ENCODE measurements at places on chromosomes 3 and 15.

GRCh38 chr3:139301183-139301582 is 42.6 kb upstream of the MRPS22 start:
- DNase-seq = no peak

GRCh38 chr15:68348081-68348480 is 70.5 kb downstream of the FEM1B start:
- DNase-seq = no peak

DNA sequence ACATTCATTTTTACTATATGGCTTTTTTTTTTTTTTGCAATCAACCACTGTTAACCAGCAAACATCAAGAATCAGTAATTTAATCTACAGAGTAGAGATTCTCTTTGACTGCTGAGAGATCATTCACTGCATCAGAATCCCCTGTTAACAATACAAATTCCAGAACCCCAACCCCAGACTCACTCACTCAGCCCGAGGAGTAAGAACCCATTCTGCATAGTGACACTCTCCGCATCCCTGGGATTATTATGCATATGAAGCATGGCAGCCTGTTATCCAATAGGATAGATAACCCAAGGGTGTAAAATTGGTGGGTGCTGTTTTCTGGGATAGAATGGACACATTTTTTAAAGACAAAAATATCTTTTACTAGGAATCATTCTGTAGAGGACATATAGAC is 76.3 kb upstream of the CCDC39 start:
- no peak for DNase-seq

GRCh38 chr3:42732829-42733459 is 30.3 kb upstream of the HHATL start:
- no peak for DNase-seq

GRCh38 chr3:139449566-139449965 is 26.8 kb downstream of the RBP2 start:
- no peak for DNase-seq

- no peak for DNase-seq
Measured at GRCh38 chr3:118171236-118171852, 863.3 kb downstream of the IGSF11 start.

DNA sequence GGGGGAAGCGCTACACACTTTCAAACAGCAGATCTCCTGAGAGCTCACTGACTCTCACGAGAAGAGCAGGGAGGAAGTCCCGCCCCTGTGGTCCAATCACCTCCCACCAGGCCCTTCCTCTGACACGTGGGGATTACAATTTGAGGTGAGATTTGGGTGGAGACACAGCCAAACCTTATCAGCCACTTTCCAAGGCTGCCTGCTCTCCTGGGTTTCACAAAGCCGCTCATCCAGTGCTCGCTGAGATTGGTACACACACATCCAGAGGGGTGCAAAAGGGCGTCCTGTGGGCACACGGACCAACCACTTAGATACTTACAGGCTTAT is 23.1 kb downstream of the XXYLT1 start:
- DNase-seq = no peak

GRCh38 chr3:135097276-135097946 is 302.4 kb downstream of the EPHB1 start:
- no peak for DNase-seq

- no peak for DNase-seq
Measured at GRCh38 chr3:112233083-112233482, 60.9 kb downstream of the SLC9C1 start.

DNA sequence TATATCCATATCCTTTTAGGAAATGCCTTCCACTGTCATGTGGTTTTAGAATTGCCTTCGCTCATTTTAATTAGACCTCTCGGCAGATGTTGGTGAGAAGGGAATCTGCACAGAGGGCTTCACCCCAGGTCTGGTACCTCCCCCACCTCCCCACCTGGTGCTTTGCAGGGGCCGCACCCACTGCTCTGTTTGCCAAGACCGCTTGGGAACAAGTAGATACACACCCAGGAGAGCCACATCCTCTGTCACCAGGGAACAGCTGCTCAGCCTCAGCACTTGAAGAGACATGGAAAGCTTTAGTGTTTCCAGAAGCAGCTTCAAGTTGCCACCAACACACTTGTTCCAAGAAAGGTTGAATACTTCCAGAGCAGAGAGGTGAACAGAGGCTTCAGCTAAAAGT is 21.8 kb downstream of the LRRC31 start:
- no peak for DNase-seq

DNA sequence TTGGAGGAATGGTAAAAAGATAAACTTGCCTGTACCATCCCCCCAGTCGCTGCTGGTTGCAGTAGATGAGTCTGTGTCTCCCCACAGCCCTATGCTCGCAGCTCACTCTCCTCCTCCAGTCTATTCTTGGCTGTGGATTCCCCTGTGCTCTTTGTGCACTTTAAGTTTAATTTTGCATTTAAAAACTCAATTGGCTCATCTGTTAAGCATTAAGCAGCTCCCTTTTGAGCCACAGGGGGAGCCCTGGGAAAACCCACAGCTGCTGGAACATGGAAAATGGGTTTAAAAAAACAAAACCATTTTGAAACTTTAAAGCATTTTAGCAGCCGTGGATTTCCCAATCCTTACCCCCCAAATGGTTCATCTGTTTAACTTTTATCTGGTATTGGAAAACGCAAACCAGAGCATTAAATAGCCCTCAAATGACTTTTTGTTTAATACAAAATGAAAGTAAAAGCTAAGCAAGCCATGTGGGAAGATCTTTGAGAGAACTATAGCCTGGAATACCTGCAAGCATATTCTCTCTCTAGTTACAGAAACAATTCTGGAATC is 536.9 kb downstream of the ZIC1 start:
- peak; percentile 47 for DNase-seq

DNA sequence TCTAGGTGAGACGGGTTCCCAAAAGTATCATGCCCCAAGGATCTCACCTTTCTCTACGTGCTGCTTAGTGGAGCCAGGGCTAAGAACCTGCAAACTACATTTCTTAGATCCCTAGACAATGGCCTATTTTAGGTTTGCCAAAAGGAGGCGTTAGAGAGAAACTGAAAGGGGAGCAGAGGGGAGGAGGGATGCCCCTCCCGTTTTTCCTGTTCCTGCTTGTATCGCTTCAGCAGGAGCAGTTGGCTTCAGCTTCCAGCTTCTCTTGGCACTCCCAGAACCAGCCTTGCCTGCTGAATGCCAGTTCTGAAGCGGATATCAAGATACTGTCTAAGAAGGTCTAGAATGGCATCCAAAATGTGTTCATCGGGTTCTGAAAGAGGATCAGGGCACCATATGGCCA is 58.4 kb upstream of the ABHD17C start:
- peak; percentile 18 for DNase-seq

- no peak for DNase-seq
Measured at GRCh38 chr3:43212914-43213611, 73.3 kb upstream of the SNRK start.

DNA sequence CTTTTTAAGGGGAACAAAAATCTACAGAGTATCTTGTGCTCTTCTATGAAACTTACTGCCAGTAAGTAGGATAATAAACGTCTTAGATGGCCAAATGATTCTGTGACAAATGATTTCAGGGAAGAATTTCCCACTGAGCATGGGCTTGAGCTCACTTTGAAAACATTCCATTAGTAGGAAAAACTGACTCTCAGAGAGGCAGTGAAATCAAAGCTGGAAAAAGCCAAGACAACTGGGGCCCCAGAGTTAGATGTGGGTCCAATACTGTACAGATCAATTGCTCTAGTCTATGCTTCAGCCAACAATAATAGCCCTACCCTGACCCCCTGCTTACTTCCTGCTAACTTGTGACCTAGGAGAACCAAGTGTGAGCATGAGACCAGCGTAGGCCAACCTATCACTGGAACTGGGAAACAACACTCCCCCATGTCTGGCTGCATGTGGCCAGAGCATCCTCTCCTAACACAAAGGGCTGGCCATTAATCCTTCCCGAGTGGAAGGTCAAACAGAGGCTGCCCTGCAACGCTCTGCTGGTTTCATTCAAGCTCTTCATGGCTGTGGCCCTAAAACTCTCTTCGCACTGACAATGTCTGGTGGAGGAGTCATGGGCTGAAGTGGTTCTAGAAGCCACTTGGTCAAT is 68.8 kb downstream of the FOXB1 start:
- no peak for DNase-seq

DNA sequence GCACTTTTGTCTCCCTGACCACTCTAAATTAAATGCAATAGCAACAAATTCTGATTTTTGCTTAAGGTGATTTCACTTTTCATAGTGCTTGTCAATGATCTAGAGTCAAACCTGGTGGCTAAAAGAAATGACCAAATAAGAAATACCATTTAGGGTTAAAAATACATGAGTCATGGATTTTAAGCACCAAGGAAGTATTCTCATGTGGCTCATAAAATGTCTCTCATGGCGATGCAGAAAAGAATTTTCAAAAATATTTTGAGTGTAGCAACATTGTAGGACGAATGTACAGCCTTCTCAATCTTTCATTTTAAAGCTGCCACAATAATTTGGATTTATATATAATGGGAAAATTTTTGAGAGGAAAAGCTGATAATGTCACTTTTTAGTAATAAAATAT is 193.6 kb downstream of the EPHA3 start:
- no peak for DNase-seq

GRCh38 chr3:113783463-113783862 is 36.6 kb downstream of the ATP6V1A start:
- peak; percentile 26 for DNase-seq

DNA sequence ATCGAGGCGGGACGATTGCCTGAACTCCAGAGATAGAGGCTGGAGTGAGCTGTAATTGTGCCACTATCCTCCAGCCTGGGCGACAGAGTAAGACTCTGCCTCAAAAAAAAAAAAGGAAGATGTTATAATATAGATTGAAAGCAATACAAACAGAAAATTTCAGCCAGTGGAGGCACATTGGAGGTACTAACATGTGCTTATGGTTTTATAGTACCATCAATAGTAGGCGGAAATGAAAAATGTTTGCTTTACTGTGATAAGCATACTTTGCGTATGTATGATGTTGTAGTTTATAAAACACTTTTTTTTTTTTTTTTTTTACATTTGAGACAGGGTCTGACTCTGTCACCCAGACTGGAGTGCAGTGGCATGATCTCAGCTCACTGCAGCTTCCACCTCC is 8.8 kb downstream of the RAD54L2 start:
- no peak for DNase-seq

GRCh38 chr3:106355873-106356272 is 487.1 kb upstream of the CBLB start:
- DNase-seq = no peak

DNA sequence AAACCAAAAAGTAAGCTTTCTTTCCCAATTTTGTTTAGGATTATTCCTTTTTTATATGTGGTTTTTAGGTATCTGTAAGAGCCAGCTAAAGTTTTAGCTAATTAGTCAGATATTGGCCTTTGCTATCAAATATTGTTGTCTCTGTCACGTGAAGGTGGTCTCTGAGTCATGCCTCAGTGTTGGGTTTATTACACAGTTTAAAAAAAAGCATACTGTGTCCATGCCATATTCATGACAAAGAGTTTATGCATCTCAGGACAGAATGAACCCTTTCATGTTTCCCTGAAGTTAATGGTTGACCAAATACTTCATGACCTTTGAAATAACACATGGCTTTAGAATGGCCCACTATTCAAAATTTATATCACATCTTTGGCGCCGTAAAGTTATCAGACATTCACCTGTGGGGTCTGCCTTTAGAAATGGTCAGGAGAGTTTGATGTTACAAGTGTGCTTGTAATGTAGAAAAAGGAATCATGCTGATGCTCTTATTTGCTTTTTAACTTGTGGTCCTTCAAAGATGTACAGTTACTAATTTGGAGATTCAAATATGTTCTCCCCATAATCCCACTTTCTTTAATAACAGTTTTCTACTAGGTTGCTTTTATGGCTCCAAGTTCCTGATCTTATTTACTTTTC is 101.5 kb downstream of the MYRIP start:
- no peak for DNase-seq

DNA sequence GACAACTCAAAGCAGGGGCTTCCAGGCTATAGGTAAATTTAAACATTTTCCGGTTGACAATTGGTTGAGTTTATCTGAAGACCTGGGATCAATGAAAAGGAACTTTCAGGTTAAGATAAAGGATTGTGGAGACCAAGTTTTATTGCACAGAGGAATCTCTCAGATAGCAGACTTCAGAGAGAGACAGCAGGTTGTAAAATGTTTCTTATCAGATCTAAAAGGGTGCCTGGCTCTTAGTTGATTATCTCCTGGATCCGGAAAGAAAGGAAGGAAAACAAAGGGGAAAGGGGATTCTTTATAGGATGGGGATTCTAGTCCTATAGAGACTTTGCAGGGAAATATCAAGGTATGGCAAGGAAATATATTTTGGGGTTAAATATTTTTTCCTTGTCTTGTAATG is 951.3 kb upstream of the SEMA6D start:
- DNase-seq = no peak

GRCh38 chr3:36364260-36364659 is 16.0 kb upstream of the STAC start:
- no peak for DNase-seq

GRCh38 chr3:127634653-127635052 is 5.7 kb downstream of the PODXL2 start:
- DNase-seq = no peak

DNA sequence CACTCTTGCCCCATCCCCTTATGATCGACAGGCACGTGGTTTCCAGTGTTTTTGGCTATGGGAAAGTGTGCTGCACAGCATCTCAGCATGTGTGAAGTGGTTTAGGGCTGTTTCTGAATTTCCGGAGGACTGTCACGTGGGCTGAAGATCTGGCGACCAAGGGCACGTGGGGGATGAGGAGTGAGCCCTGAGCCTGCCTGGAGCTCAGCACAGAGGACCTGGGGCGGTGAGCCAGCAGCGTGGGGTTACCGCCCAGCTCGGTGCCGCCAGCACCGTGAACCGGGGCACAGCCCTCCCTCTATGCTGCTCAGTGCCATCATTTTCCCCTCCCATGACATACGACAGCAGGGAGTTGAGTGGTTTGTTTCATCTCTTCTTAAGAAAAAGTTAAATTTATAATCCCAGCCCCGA is 150.2 kb downstream of the DNAJB8 start:
- no peak for DNase-seq

- DNase-seq = no peak
Measured at GRCh38 chr3:38755130-38755529, 60.9 kb downstream of the SCN10A start.

GRCh38 chr3:124609402-124609801 is 120.8 kb upstream of the UMPS start:
- no peak for DNase-seq

DNA sequence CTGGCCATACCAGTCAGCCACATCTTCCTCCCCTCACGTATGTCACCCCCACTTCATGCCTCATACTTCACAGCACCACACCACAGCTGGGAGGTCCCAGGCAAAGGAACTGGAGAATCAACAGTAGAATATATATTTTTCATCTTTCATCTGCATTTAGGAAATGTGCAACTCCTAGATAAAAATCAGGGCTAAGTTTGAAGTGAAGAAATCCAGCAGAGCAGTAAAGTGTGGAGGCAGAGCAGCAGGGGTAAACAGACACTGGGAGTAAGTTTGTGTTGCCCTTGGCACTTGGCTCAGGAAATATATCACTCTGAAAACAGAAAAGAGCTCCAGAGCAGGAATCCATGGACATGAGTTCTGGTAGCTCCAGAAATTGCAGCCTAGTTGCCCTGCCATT is 2.8 kb upstream of the HERC1 start:
- no peak for DNase-seq

GRCh38 chr3:191366675-191367074 is 36.3 kb upstream of the UTS2B start:
- DNase-seq = no peak
